Stimulated activated CD4-positive, alpha-beta T cell treated with anti-CD3 and anti-CD28 coated beads, Interleukin-1b, Interleukin-23, amount 100 ng/mL, for 4 hours (primary cell): ENCODE measurements at places on chromosomes 2 and 18.
A peak's percentile ranks its signal among the peaks of the same experiment; 100 is the strongest.

DNA sequence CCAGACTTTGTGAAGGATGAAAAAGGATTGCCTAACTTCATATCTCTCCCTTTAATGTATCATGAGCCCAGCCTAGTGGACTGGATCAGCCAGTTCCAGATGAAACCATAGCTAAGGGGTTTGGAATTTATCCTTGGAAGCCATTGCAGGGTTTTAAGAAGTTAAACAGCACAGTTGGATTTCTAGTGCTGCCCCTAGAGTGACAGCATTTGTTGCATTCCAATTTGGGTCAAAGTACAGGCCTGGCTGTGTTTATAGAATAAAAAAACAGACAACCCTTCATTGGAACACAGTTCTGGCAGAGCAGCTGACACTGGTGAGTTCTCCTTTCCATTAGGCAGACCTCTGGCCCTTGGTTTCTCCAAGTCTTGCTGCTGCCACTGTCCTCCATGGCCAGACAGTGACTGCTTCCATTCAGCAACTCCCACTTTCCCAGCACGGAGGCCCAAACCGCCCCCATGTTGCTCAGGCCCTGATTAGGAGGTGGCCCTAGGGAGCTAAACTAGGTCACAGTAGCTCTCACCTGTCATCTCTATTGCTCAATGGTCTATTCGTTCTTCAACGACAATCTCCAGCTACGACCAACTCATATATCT, 8.0 kb downstream of the GPR39 start:
- DNase-seq = no peak

DNA sequence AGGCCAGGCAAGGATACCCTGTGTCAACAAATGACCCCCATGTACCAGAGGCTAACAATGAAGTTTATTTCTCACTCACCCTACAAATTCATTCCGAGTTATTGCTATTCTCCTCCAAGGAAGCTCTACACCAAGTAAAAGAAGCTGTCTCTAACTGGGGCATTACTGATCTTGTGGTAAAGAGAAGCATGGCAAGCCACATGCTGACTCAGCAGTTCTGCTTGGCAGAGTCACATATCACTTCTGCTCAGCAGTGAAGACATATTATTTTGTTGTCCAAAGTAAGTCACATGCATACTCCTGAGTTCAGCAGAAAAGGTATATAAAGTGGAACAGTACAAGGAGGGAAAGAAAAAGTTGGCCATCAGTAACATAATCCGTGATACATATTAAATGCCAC, 315.8 kb downstream of the GULP1 start:
- DNase-seq = no peak

GRCh38 chr18:28193177-28193778, 16.3 kb upstream of the CDH2 start:
- no peak for DNase-seq

- DNase-seq = peak; percentile 39
These were observed 34.2 kb downstream of the CHRNA1 start for GRCh38 chr2:174729797-174730697.

GRCh38 chr2:121605820-121606733, 43.2 kb downstream of the CLASP1 start:
- no peak for DNase-seq

DNA sequence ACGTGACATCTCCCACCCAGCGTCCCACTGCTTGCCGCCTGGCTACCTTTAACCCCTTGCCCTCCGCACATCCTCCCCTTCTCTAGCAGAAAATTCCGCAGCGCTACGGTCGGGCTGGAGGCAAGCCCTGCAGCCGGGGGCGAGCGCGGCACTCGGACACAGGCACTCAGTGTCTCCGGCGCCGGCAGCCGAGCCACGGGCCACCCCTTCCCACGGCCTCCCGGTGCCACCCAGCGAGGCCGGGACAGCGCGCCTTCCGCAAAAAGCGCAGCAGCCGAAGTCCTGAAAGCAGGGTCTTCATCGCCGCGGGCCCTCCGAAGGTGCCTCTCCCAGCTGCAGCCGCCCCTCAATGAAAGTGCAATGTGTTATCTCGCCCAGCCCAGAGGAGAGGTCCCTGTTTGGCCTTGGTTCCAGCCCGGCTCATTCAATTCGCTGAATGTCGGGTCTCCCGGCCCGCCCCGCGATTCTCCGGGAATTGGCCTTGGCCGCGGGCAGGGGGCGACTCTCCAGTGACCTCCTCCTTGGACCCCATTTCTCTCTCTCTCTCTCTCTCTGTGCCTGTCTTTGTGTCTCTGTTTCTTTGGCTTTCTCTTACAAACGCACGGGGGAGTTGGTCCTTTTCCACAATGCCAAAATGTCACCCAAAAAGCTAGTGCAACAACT, 1.1 kb downstream of the DLGAP1 start:
- DNase-seq = no peak

GRCh38 chr2:236302555-236302954, 38.3 kb upstream of the ASB18 start:
- no peak for DNase-seq

DNA sequence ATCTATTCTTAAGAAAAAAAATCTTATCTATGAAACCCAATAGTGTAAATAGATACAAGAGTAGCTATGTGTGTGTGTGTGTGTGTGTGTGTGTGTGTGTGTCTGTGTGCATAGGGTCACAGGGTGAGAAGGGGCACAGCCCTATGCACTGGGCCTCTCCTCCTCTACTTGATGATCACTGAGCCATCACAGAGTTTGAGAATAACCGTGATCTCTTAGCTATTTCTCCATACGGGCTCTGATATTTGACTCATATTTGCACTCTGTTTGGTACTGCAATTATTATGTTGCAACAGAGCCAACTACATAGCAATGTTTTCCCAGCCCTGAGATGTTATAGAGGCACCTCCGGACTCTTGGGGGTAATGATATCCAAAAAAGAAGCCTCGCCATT, 28.8 kb upstream of the SLC40A1 start:
- DNase-seq = no peak

DNA sequence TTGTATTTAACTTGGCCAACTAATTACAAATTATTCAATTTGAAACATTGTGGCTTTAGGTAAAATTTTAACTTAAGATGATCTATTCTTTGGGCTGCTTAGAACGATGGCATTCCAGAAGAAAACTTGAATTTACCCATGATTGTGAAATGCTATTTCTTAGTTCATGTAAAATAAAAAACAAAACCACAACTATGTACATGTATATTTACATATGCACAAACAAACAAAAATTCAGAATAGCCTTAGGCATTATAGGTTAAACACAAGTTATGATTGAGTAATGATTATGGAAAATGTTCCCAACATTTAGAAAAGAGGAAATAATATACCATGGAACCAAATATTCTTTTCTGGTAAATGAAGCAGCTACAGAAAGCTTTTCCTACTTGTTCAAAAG, 3.5 kb upstream of the SMCHD1 start:
- no peak for DNase-seq

GRCh38 chr2:4073026-4073569, 369.7 kb downstream of the DCDC2C start:
- no peak for DNase-seq

- no peak for DNase-seq
These were observed 77.7 kb downstream of the TRIM43 start for GRCh38 chr2:95669441-95669991.

DNA sequence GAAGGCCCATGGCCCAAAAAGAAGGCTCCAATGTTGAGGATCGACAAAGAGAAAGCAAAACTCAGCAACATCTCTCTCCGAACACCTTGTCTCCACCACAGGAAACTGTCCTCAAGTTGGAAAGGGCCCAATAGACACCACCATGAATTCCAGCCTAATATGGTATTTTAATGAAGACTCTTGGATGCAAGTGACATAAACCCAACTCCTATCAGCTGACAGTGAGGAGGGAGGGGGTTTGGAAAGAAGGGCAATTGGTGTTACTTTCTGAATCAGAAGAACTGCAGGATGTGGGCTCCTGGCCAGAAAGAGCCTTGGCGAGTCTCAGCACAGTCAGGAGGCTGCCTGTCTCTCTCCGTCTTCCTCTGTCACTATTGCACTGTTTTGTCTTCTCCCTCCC, 40.3 kb upstream of the SIGLEC15 start:
- no peak for DNase-seq

GRCh38 chr2:200335657-200336056, 29.2 kb downstream of the SPATS2L start:
- DNase-seq = no peak

GRCh38 chr2:236054125-236054524, 114.1 kb downstream of the GBX2 start:
- DNase-seq = no peak

- no peak for DNase-seq
These were observed 47.4 kb downstream of the RHOB start for GRCh38 chr2:20494241-20494640.

GRCh38 chr2:157061799-157062198, 195.7 kb upstream of the GALNT5 start:
- no peak for DNase-seq

- DNase-seq = no peak
These were observed 194.1 kb downstream of the CTIF start for GRCh38 chr18:48732767-48733424.

DNA sequence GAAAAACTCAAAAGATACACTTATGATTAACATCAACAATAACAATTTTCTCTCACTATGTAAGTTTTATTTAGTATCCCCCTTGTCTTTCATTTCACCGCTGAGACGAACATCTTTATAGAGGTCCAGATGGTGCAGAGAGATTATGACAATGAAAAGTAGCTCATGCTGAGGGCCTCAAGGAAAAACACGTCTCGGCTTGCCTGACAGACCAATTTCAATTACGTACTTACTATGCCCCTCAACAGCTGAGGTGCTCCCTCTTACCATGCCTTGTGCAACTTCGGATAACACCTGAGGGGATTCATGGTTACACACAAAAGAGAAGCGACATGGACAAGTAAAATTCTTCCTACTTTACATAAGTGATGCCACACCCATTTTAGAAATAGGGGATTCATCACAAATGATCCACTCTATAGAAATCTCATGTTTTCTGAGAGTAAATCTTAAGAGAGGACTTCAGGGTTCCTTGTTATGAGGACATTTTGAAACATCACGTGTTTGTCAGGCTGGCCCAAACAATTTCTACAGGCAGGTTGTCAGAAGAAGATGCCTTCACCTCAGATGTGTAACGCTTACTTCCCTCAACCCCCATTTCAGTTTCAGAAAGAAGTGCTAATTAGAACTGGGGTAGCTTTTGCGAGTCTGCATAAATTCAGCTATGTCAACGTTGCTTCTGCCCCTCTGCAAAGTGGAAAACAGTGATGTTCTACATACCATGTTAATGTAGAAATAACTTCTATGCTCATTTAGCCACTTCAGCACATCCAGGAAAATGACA, 191.4 kb downstream of the NRXN1 start:
- no peak for DNase-seq

GRCh38 chr2:152716805-152717227, 445 bp downstream of the PRPF40A start:
- DNase-seq = peak; percentile 33

DNA sequence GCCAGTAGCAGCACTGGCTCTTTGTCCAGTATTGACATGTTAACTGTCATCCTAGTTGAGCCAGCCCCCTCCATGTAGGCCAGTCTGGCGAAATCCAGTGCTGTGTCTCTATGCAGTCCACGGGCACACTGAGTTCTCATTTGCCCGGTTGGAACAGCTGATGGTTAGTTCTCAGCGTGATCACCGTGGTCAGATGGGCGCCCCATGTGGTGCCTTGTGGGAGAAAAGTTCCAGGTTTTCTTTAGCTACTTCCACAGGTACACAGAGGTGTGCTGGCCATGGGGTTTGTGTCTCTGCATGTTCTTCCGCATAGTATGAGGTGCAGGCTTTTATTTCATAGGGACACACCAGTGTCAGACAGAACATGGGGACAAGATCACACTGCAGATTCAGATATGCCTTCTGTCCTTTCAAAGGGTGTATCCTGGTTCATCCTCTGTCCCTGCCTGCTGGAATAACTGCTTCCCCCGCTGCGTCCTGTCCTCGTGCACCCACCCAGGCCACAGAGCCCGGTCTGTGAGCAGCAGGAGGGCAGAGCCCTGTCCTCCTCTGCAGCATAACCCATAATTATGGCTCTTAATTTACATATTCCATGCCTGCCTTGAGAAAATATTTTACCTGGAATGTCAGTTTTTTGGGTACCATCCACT, 334.1 kb downstream of the GBX2 start:
- DNase-seq = no peak

GRCh38 chr2:71792926-71793761, 339.8 kb downstream of the DYSF start:
- no peak for DNase-seq

GRCh38 chr2:150542692-150543091, 55.2 kb upstream of the RND3 start:
- no peak for DNase-seq

DNA sequence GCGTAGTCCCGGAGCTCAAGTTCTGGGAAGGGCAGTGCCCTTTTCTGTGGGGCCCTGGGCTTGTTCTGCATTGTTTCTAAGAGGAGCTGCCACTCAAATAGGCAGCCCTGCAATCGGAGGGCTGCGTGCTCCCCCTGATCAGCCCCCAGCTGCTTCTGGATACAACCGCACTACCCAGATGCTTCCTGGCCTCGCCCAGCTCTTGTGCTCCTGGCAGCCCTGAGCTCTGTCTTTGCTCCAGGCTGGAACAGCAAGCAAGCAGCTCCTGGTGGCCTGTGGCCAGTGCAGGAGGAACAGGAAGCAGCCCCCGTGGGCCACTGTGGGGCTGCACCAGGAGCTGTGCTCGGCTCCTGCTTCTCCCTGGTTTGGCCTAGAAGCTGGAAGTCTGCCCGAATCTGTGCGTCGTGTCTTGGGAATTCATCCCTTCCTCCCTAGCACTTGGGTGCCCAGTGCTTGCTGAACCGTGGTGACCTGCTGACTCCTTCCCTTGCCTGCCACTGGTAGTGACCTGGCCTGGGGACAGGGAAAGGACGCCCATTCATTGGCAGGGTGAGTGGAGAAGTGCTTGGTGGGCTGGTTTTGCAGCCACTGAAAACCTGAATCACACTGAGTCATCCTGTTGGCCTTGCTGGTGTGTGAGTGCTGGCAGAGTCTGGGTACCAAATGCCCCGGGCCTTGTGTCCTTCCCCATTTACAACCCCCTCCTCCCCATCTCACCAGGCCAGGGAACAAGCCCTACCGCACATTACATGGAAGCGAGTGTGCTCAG, 27.3 kb upstream of the NTSR2 start:
- no peak for DNase-seq

- no peak for DNase-seq
These were observed 39.9 kb downstream of the TGFA start for GRCh38 chr2:70513738-70514137.

GRCh38 chr2:163338270-163338669, 397.5 kb downstream of the FIGN start:
- no peak for DNase-seq

DNA sequence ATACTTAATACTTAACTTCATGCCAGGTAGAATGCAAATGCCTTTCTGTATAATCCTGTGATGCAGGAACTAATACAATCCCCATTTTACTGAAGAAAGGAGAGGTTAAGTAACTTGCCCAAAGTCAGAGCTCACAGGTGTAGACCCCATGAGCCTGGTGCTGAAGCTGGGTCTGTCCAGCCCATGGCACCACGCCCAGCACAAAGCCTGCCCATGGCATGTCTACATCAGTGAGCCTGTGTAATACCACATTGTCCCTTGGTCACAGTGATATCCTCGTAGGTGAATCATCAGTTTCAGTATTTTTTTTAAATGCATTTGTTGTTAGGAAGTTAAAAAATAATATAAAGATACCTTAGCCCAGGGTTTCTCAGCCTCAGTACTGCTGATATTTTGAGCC, 69.9 kb upstream of the MCFD2 start:
- no peak for DNase-seq
